ENCODE measurements at places on chromosomes 3 and 15.

DNA sequence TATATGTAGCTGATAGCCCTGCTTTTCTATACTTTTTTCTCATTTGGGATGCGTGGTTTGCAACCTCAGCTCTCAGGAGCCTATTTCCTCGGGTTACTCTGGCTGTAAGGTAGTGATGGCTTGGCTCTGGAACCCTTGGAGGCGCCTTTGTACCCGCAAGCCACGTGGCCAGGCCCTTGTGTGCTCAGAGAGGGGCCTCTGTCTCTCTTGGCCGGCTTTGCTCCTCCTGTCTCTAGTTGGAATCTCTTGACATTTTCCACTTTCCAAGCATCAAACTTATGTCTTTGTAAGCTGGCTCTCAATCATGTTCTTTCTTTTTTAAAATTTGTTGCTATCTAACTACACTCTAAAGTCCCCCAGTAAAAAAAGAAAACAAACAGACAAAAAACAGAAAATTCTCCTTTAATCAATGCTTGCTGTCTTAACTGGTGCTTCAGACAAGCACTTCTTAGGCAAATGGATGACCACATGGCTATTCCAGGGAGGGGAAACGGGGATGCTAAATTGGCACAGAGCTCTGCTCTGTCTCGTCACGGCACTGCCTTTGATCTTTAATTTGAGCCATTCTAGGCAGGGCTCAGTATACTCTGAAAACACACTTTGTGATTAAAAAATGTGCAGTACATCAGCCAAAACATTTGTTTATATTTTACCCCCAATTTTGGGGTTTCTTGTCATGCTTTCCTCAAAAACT is 180.4 kb upstream of the NR2E3 start:
- no peak for DNase-seq

DNA sequence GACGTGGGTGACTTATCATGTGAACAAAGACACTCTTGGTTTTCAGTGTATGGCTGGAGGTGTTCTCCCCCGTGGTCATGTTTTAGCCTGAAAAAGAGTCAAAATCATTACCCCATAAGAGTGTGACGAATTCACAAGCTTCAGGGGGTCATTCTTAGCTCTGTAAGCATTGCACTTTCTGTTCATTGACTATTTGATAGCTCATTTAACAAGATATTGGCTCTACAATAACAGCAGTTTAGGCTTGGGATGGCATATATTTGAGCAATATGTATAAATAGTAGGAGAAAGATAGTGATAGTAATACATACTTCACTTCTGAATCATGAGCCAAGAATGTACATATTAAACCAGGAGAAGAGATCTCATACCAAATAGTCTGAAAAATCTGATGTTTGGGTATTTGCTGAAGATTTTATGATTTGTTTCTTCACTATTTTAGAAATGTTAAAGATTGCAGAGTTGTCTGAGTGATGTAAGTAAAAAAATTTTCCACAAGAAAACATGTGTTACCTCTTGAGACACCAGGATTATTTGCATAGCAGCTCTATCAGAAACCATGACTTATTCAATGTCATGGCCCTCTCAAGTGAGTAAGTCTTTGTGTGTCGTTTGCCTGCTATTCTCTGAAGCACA is 996.0 kb downstream of the OTOL1 start:
- no peak for DNase-seq

- peak; percentile 7 for DNase-seq
Measured at GRCh38 chr15:88440021-88440420, 27.2 kb downstream of the MRPL46 start.

DNA sequence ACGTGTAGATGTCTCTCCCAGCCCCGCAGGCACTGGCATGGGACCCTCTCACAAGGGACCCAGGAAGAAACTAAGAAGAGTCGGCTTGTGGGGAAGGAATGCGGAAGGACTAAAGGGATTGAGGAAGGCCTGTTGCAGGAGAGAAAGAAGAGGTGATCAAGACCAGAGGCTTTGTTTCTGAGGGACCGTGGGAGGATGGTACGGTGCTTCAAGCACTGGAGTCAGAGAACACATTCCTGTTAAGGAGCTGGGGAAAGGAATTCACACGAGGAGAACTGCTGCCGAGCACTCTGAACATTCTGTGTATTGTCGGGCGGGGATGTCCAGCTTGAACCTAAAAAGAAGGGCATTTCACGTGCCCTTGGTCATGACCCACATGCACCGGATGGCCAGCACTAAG is 91.4 kb downstream of the TAMM41 start:
- DNase-seq = no peak

- DNase-seq = no peak
Measured at GRCh38 chr15:71999807-72000206, 118.1 kb downstream of the MYO9A start.

DNA sequence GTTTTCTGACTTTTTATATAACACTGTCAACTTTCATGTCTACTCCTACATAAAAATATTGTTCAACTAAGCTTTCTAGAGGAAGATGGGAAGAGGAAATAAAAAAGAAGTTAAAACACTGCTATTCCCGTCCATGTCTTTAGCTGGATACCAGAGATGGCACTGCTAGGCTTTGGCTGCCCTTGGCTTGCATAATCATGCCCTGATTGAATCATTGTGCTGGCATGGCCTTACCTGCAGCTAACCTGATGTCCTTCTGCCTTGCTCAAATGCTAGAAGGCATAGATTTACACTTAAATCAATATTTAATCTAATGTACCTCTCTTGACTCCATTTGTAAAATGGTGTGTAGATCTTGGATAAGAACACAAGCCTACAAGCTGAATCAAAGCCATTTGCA is 539.7 kb upstream of the IL12A start:
- DNase-seq = no peak

GRCh38 chr3:195131176-195131575 is 139.8 kb downstream of the XXYLT1 start:
- DNase-seq = no peak

DNA sequence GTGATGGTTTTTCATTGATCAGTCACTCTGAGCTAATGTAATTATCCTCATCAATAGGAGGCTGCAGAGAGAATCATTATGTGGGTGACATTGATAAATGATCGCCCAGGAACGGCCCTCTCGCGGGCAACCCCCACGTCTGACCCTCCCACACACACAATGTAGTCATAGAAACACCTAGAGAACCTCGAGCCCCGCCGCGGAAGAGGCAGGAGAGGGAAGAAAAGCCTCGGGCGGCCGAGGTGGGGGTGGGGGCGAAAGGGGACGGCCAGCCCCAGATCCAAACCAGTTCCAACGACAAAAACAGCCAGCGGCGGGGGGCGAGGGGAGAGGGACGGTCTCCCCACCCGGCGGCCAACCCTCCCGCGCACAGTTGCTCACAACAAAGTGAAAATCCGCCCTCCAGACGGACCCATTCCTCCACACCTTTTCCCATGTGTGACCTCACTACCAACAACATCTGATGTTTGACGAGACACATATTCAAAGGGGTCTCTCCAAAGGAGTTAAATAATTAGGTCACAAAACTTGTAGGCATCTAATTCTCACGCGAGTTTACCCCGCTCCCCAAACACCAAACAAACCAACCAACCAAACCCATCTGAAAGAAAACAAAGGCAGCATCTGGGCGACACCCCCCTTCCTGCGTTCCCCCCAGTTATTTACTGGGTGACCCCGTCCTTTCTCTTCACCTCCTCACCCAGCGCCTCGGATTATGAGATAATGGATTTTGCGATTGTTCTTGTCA is 213.0 kb downstream of the MEIS2 start:
- DNase-seq = no peak

DNA sequence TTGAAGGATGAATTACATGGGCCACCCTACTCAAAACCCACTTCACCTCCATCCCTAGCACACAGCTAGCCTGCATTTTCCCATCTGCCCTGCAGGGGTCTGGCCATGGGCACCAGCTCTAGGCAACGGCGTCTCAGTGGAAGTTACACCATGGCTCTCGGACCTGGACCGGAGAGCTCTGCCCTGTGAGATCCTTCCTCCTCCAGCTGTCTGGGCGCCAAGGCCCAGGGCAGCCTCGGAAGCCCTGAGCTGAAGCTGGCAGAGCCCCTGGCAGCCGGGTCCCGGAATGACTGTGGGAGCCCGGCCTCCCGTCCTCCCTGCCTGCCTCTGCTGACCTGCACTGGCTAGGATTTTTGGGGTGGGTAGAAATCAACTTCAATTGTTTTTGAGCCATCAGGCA is 98.9 kb downstream of the CHSY1 start:
- DNase-seq = no peak

DNA sequence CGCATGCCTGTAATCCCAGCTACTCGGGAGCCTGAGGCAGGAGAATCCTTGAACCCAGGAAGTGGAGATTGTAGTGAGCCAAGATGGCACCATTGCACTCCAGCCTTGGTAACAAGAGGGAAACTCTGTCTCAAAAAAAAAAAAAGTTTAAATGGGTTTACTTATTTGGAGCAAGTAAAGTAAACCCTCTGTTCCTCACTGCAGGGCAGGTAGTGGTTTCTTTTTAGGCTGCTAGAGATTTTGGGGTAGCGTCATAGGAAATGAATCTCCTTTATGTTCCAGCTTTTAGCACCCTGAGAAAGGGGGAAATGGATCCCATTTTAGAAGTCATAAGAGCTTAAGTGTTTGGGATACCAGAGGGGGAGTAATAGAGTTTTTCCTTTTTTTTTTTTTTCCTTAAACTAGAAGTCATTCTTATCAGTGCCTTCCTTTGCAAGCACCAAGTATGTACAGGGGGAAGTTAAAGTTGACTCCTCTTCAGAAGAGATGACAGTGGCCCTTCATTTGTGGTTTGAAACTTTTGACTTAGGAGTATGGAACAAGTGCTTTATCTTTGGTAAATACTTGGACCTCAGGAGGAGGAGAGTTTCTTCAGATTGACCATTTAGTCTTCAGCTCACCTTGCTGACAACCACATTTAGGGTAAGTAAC is 8.0 kb downstream of the PXK start:
- DNase-seq = no peak

DNA sequence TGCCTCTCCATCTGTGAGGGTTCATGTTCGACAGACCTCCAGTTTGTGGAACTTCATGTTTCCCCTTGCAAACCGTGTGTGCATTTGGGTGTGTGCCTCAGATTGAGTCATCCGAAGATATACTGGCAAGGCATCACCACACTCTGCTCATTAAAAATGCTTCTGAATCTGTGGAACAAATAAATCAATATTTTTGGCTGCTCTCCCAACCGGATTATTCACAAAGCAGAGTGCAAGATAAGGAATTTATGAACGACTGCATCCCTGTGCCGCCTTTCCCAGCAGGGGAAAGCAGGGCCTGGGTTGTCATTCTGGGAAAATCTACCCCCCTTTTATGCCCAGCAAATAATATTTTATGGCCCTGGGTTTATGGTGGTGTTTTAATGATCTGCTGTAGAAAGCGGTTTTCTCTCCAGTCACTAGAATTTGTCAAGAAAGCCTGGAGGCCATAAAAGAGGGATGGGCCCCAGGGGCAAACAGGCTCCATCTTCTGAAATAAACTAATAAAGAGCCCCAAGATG is 4.2 kb upstream of the WNT5A start:
- DNase-seq = peak; percentile 80

DNA sequence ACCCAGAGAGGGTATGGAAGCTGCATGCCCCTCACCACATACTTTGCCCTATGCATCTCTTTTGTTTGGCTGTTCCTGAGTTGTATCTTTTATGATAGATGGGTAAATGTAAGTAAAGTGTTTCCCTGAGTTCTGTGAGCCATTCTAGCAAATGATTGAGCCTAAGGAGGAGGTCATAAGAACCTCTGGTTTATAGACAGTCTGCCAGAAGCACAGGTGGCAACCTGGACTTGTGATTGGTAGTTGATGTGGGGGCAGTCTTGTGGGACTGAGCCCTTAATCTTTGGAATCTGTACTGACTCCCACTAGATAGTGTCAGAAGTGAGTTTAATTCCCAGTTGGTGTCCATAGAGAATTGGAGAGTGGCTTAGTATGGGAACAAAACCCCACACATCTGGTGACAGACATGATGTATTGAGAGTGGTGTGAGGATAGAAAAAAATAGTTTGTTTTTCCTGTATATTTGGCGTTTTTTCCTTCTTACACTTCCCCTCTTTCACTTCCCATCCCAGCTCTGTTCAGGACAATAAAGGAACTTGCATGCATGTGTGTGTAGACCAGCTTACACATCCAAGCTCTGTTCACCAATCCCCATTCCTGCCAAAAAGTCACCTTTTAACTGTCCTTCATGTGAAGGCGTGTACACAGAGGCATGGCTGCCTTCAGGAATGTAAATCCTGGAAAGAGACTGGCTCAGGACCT is 38.1 kb upstream of the SPPL2A start:
- no peak for DNase-seq
